ENCODE measurements at places on chromosomes 12 and 14. TPM values are rescaled to one million over a fixed set of nuclear protein-coding genes. Genes with fewer than 3 reads are reported as not detected.

DNA sequence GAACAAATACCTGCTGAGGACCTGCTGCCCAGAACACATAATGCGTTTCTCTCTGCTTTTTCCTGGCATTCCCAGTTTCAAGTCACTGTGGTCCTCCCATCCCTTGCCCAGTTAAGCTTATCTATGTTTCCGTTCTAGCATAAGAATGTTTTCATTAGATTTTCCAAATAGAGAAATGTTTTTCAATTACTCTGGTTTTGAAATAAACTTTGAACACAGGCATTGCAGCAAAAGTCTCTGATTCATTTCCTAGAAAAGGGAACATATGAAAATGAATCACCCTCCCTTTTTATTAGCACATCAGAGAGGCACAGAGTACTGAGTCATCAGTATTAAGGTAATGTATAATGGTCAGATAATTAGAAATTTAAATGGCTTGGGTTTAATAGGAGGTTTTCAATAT lies 201.1 kb upstream of the TMEM260 start:
- no peaks in the 10 kb centered on the region for H3K4me1 ChIP-seq
- DNase-seq = no peak
- H3K27me3 ChIP-seq = no peaks in the 10 kb centered on the region
- no peak overlapping the region for H3K27ac ChIP-seq
- no peaks in the 10 kb centered on the region for H3K36me3 ChIP-seq

DNA sequence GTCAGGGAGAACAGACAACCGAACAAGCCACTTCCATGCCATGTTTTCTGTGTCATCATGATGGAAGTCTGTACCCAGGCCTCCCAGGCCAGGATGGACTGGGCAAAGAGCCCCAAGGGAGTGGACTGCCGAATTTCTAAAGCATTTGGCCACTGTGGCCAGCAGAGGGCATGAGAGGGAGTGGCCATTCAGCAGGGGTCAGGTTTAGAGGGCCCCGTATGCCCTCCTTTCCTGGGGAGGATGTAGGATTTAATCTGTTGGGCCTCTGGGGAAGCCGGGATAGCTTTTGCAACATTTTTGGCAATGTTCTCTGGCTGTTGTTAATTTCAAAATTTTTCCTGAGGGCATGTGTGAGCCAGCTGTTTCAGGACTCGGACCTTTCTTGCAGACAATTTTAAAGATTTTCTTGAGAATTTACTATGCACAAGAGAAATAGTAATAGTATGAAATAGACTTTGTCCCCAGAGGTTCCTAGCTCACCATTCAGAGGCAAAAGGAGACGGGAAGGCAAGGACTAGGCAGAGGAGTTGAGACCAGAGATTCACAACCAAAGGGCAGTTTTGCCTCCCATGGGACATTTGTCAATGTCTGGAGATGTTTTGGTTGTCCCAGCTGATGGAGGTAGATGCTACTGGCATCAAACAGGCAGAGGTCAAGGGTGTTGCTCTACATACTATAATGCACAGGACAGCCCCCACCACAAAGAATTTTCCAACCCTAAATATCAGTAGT lies 18.0 kb downstream of the ACACB start:
- no peak overlapping the region for H3K4me3 ChIP-seq
- peaks cover 1% of the 10 kb centered on the region for H3K36me3 ChIP-seq
- H3K4me1 ChIP-seq = no peaks in the 10 kb centered on the region
- H3K27ac ChIP-seq = no peak overlapping the region

DNA sequence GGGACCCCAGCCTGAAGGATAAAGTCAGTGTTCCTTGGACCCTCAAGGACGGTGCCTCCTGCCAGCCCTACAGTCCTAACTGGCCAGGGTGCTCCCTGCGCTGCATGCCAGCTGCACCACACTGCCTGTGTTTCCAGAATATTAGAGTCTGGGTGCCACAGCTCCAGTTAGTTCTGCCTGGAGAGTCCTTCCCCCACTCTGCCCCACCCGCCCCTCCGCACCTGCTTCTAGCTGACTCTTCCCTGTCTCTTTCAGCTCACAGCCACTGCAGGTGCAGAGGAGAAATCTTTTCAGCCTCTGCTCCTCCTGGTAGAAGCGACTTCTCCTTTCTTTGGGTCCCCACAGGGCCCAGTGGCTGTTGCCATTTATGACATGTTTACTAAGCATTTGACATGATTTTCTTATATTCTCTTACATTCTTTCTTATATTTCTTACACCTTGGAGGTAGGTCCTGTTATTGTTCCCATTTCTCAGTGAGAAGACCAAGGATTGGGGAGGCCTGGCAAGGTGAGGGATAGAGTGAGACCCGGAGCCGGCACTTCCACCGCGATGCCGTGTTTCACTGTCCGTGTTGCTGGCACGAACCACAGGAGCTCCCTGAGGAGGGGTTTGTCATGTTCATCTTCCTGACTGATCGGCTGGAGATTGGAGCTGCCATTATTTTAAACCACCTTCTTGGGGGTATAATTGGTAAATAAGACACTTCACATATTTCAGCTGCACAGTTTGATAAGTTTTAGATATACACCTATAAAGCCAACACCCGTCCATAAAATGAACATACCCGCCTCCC lies 29.4 kb downstream of the SYNE3 start:
- H3K4me3 ChIP-seq = no peak overlapping the region
- peaks cover 32% of the 10 kb centered on the region for H3K36me3 ChIP-seq
- H3K27ac ChIP-seq = peak overlapping the region; percentile 78

DNA sequence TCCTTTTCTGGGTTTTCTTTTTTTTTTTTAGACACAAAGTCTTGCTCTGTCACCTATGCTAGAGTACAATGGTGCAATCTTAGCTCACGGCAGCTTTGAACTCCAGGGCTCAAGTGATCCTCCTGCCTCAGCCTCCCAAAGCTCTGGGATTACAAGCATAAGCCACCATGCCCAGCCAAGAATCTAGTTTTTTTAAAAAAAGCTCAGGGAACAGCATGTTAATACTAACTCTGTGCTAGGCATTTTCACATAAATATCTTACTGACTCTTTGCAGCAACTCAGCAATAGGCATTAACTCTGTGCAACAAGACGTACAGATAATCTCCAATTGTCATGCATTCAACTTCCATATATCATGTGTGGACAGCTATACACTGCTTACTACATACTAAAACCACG lies 97.4 kb downstream of the LLPH start:
- peaks cover 26% of the 10 kb centered on the region for H3K27me3 ChIP-seq
- no peaks in the 10 kb centered on the region for H3K4me1 ChIP-seq
- no peaks in the 10 kb centered on the region for H3K36me3 ChIP-seq
- no peak for DNase-seq
- no peak overlapping the region for H3K4me3 ChIP-seq

GRCh38 chr14:106037380-106037779 lies 511.0 kb downstream of the TMEM121 start:
- no peak for DNase-seq
- no peak overlapping the region for H3K27ac ChIP-seq
- H3K27me3 ChIP-seq = peaks cover 7% of the 10 kb centered on the region
- no peaks in the 10 kb centered on the region for H3K4me1 ChIP-seq
- no peak overlapping the region for H3K4me3 ChIP-seq

DNA sequence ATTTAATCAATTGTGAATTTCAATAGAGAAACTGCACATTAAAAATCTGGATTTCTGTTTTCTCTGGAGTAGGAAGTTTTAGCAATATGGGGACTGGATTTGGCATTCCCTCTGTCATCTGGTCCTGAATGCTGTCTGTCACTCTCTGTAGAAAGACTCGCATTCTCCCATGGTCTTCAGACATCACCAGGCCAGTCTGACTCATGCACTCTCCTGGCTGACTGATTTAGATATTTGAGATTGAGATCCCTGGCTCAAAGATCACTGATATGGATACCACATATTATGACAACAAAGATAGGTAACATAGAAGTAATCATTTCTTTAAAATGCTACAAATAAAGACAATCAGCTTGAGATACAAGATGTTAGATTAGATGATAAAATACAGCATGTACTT lies 524.5 kb downstream of the GALC start:
- H3K27ac ChIP-seq = no peak overlapping the region
- no peaks in the 10 kb centered on the region for H3K27me3 ChIP-seq
- no peak for DNase-seq
- H3K36me3 ChIP-seq = no peaks in the 10 kb centered on the region

DNA sequence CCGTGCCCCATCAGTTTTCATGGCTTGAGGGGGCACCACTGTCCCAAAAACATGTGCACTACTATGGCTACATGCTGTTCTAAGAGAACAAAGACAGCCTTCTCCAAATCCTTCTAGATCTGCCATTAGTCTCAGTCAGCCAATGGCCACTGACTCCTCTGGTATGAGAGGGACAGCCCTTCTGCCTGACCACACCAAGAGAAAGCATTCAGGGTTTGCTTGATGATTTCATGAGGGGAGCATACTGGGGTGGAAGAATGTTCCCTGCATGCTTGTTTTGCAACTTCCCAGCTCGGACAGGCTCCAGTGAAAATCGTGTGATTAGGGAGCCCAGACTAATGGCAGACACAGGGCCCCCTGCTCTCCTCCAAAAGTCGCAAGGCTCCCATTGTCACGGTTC lies 199.6 kb upstream of the ALG10B start:
- DNase-seq = no peak
- no peak overlapping the region for H3K4me3 ChIP-seq
- H3K27ac ChIP-seq = no peak overlapping the region
- H3K36me3 ChIP-seq = no peaks in the 10 kb centered on the region

DNA sequence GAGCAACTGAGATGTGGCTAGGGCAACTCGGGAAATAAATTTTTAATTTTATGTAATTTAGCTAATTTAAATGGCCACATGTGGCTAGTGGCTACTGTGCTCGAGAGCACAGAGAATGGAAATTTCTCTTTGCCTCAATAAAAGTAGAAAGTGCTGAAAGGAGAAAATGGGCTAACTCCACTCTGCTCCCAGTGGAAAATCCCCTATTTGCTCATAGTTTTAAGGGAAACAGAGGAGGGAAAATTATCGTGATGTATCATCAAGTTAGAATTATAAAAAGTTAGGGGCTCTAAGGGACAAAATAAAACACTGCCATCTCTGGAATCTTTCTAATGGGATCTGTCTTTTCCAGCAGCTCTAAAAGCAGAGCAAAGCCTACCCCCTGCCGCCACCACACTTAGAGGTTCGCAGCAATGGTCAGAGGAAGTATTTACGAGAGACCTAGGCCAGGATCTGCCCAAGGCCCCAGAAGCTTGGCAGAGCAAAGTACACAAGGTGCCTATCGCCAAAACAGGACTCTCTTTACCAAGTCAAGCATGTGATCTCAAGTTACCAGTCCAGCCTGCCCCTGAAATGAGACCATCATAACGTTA lies 220.7 kb downstream of the PPM1H start:
- no peaks in the 10 kb centered on the region for H3K4me1 ChIP-seq
- no peak for DNase-seq
- H3K4me3 ChIP-seq = no peak overlapping the region
- no peak overlapping the region for H3K27ac ChIP-seq
- no peaks in the 10 kb centered on the region for H3K36me3 ChIP-seq

- no peak for DNase-seq
- peaks cover 2% of the 10 kb centered on the region for H3K27me3 ChIP-seq
- H3K36me3 ChIP-seq = peaks cover 16% of the 10 kb centered on the region
These were observed 2.4 kb downstream of the ETNK1 start for GRCh38 chr12:22627371-22627770.

GRCh38 chr12:62265511-62265910 lies 5.3 kb downstream of the USP15 start:
- H3K4me3 ChIP-seq = peak overlapping the region; percentile 97
- peaks cover 50% of the 10 kb centered on the region for H3K36me3 ChIP-seq
- peak overlapping the region; percentile 96 for H3K27ac ChIP-seq
- no peaks in the 10 kb centered on the region for H3K27me3 ChIP-seq
- DNase-seq = no peak

EML5 gene
- 2.6 TPM for total RNA-seq

KRT78 gene
- total RNA-seq = not detected

PTPRO gene
- total RNA-seq = 10.2 TPM
